ENCODE measurements at places on chromosomes 2 and 18. TPM values are rescaled to one million over a fixed set of nuclear protein-coding genes. Genes with fewer than 3 reads are reported as not detected.

- H3K4me3 ChIP-seq, result no peak overlapping the region
- no peaks in the 10 kb centered on the region for H3K27me3 ChIP-seq
- no peaks in the 10 kb centered on the region for H3K4me1 ChIP-seq
- no peaks in the 10 kb centered on the region for H3K36me3 ChIP-seq
Measured at GRCh38 chr2:81523344-81523743, 1218.8 kb upstream of the LRRTM1 start.

CHST9 gene
- not detected for total RNA-seq

GRCh38 chr2:144455987-144456386 is 63.9 kb downstream of the ZEB2 start:
- H3K27ac ChIP-seq, result no peak overlapping the region
- no peak for DNase-seq
- H3K4me1 ChIP-seq, result peaks cover 75% of the 10 kb centered on the region
- H3K4me3 ChIP-seq, result no peak overlapping the region
- no peaks in the 10 kb centered on the region for H3K27me3 ChIP-seq

SLC11A1 gene
- 0.18 TPM for total RNA-seq

NXPH2 gene
- not detected for total RNA-seq

CNGA3 gene
- not detected for total RNA-seq

DNA sequence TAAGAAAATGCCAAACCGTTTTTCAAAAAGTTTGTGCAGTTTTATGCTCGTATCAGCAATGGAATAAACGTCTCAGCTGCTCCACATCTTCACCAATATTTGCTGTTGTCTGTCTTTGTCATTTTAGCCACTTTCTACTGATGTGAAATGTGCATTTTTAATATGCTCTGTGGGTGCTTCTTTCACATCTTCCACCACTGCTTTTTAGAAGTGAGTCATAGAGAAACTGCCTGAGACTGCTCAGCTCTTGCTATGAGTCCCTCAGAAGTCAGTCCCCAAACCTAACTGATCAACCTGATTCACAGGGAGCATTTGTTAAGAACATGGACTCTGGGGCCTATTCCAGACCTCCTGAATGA is 41.0 kb upstream of the EPC2 start:
- H3K4me1 ChIP-seq, result peaks cover 28% of the 10 kb centered on the region
- peak; percentile 28 for DNase-seq
- peaks cover 4% of the 10 kb centered on the region for H3K27me3 ChIP-seq
- no peak overlapping the region for H3K4me3 ChIP-seq

DNA sequence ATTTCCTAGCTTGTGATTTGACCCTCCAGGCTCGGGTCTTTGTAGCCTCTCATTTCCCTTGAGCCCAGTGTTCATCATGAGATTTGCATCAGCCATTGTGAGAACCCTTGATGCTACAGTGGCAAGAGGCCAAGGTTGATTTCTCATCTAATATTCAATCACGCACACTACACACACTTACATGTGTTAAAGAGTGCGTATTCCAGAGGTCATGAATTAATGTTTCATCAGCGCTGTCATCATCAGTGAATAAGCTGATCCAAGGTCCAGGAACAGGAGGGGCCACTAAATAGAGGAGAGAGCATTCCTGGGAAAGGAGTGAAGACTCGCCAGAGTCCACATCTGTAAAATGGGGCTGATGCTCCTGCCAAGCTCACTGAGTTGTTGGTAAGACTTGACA is 276.1 kb upstream of the SIX2 start:
- peaks cover 6% of the 10 kb centered on the region for H3K27me3 ChIP-seq
- H3K4me1 ChIP-seq, result peaks cover 8% of the 10 kb centered on the region
- H3K36me3 ChIP-seq, result no peaks in the 10 kb centered on the region
- no peak overlapping the region for H3K4me3 ChIP-seq
- no peak overlapping the region for H3K27ac ChIP-seq

UBE2E3 gene
- 49.5 TPM for total RNA-seq

EHBP1 gene
- total RNA-seq, result 22.1 TPM

SCG2 gene
- total RNA-seq, result 0.07 TPM

AKAIN1 gene
- not detected for total RNA-seq

- no peaks in the 10 kb centered on the region for H3K36me3 ChIP-seq
- DNase-seq, result no peak
- no peak overlapping the region for H3K4me3 ChIP-seq
- H3K27ac ChIP-seq, result no peak overlapping the region
- H3K27me3 ChIP-seq, result no peaks in the 10 kb centered on the region
Measured at GRCh38 chr2:5520463-5520972, 171.7 kb upstream of the SOX11 start.

DNA sequence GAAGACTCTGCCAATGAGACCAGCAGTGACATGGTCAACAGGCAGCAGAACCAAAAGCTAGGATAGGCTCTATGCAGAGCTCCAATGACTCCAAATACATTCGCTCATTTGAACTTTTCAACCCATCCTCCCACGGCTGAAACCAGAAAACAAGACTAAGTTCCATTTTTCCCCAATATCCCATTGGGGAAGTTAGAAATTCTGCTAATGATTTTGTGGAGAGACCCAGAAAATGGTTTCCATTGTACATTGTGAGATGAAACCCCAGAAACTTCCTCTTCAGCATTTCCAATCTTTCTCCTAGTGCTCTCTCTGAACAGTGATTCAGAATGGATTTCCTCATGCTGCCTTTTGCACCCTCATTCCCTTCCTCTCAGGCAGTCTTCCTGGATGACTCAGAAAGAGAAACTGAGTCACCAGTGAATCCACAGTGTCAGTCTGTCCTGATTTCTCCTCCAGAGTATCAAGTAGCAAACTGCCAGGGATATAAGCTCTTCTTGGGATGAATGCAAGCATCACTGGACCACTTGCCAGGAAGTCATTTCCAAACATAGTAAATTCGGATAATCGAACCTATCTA is 467.7 kb upstream of the ID2 start:
- H3K4me1 ChIP-seq, result peaks cover 17% of the 10 kb centered on the region
- no peak overlapping the region for H3K4me3 ChIP-seq
- H3K27ac ChIP-seq, result no peak overlapping the region
- no peak for DNase-seq
- H3K36me3 ChIP-seq, result peaks cover 4% of the 10 kb centered on the region

ACTR1B gene
- total RNA-seq, result 142 TPM

DNA sequence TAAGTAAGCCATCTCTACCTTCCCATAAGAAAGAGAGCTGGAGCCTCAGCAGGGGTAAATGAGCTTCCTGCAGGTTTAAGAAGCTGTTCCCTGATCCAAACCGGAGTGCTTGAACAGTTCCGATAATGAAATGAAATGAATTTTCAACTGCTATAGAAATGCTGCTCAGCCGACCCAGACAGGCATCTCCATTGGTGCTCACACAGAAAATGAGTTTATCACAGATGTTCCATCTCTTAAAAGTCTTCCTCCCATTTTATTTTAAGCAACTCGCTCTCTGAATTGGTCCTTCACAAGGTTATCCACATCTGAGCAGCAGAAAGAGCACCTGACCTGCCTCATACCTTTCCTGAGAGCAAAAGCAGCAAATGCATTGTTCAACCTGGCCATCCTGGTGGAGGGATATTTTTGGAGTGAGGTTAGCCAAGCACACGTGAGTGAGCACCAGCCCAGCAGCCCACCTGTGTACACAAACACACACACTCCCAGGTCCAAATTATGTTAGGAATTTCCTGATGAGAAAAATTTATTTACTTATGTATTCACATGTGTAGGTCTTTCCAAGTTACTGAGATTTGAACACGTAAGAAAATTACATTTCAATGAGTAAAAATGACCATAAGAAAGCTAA is 42.2 kb upstream of the CCDC68 start:
- no peak overlapping the region for H3K27ac ChIP-seq
- no peaks in the 10 kb centered on the region for H3K36me3 ChIP-seq
- H3K4me1 ChIP-seq, result no peaks in the 10 kb centered on the region
- H3K27me3 ChIP-seq, result no peaks in the 10 kb centered on the region
- H3K4me3 ChIP-seq, result no peak overlapping the region

RAB6C gene
- not detected for total RNA-seq

EIF5B gene
- 81.0 TPM for total RNA-seq

DNA sequence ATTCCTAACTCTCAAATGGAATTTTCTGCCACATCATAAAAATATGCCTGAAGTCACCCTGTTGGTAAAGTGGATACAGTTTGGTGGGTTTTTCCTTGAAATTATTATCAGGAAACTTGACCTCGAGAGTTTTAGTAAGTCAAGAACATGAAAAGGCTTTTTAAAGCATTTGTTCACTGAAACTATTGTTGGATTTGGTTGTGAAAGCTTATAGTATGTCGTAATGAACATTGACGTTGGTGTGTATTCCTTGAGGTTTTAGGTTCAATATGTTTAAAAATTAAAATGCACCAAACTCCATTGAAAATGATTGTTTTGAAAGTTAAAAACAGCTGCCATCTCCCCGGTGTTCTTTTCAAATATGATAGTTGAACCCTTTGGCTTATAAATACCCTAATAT is 30.8 kb downstream of the AOX1 start:
- H3K4me3 ChIP-seq, result no peak overlapping the region

DNA sequence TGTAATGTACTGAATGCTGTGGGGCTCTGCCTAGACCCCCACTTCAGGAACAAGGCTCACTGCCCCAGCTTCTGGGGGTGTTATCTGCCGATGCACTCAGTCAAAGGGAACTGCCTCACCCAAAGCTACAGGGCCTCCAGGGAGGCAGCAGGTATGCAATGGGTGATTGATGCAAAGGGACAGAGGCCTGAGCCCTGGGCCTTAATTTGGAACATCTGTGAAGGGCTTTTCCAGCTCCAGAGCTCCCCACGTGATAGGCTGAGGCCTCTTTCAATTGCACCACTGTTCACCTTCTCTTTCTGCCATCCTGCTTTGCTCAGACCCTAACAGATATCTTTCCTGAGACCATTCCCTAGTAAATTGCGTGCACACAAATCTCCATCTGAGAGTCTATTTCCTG is 131.0 kb downstream of the ATL2 start:
- peaks cover 11% of the 10 kb centered on the region for H3K27me3 ChIP-seq
- no peaks in the 10 kb centered on the region for H3K4me1 ChIP-seq
- no peak for DNase-seq
- no peak overlapping the region for H3K27ac ChIP-seq
- no peaks in the 10 kb centered on the region for H3K36me3 ChIP-seq
- H3K4me3 ChIP-seq, result no peak overlapping the region

TFCP2L1 gene
- not detected for total RNA-seq

CRYGD gene
- total RNA-seq, result not detected

DNA sequence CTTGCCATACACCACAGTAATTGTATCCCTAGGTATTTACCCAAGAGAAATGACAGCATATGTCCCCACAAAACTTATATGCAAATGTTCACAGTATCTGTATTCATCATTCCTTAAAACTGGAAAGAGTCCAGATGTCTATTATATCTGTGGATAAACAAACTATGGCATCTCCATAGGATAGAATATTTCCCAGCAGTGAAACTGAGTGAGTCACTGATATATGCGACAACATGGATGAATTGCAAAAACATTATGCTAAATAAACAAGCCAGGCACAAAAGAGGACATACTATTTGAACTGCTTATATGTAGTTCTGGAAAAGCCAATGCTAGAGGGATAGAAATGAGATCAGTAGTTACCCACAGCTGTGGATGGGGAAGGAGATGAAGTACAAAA is 359.4 kb upstream of the DSEL start:
- H3K27me3 ChIP-seq, result no peaks in the 10 kb centered on the region
- H3K4me3 ChIP-seq, result no peak overlapping the region
- H3K36me3 ChIP-seq, result no peaks in the 10 kb centered on the region
- H3K27ac ChIP-seq, result no peak overlapping the region
- no peak for DNase-seq

DNA sequence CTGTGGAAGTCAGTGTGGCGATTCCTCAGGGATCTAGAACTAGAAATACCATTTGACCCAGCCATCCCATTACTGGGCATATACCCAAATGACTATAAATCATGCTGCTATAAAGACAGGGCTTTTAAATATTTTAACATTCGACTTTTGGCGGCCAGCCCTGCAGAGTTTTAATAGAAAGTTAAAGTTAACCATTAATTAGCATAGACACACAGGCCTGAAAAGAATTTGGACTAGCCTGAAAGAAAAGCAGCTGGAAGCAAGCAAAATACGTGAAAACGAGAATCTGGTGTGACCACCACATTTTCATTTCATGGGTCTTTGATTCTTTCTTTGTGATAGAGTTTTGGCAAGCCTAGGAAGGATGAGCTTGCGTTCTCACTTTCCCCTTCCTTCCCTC is 184.0 kb downstream of the SCG2 start:
- no peak overlapping the region for H3K4me3 ChIP-seq
- no peak for DNase-seq
- H3K27me3 ChIP-seq, result no peaks in the 10 kb centered on the region
- no peak overlapping the region for H3K27ac ChIP-seq
- H3K4me1 ChIP-seq, result no peaks in the 10 kb centered on the region

GRCh38 chr18:67665266-67665665 is 148.7 kb upstream of the DSEL start:
- no peaks in the 10 kb centered on the region for H3K36me3 ChIP-seq
- no peaks in the 10 kb centered on the region for H3K4me1 ChIP-seq
- H3K27ac ChIP-seq, result no peak overlapping the region
- no peak overlapping the region for H3K4me3 ChIP-seq

DNA sequence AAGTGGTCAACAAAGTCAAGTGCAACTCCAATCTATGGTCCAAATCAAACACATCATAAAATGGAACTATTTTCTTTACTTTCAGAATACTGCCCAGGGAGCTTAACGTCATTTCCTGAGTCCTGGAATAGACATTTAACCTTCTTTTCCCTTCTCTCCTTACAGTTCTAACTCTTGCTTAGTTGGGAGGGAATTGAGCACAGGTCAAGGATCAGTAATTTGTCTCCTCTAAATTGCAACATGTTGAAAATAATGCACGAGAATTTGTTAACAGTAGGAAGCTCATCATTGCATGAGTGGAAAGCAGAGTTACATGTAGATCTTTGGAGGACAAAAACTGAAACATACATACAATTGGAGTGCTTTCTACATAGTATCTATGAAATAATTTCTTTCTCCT is 87.7 kb downstream of the MEP1B start:
- peaks cover 17% of the 10 kb centered on the region for H3K27me3 ChIP-seq
- no peak overlapping the region for H3K27ac ChIP-seq
- H3K4me3 ChIP-seq, result no peak overlapping the region
- DNase-seq, result no peak
- no peaks in the 10 kb centered on the region for H3K36me3 ChIP-seq

- no peak overlapping the region for H3K27ac ChIP-seq
- H3K4me1 ChIP-seq, result peaks cover 8% of the 10 kb centered on the region
- H3K36me3 ChIP-seq, result peaks cover 41% of the 10 kb centered on the region
- no peak for DNase-seq
Measured at GRCh38 chr2:121429927-121430520, 100.7 kb upstream of the RNU4ATAC start.

GRCh38 chr2:182186132-182186735 is 200.6 kb downstream of the PPP1R1C start:
- H3K36me3 ChIP-seq, result no peaks in the 10 kb centered on the region
- H3K4me3 ChIP-seq, result no peak overlapping the region
- H3K27ac ChIP-seq, result no peak overlapping the region
- H3K4me1 ChIP-seq, result no peaks in the 10 kb centered on the region
- no peak for DNase-seq
- H3K27me3 ChIP-seq, result no peaks in the 10 kb centered on the region

DNA sequence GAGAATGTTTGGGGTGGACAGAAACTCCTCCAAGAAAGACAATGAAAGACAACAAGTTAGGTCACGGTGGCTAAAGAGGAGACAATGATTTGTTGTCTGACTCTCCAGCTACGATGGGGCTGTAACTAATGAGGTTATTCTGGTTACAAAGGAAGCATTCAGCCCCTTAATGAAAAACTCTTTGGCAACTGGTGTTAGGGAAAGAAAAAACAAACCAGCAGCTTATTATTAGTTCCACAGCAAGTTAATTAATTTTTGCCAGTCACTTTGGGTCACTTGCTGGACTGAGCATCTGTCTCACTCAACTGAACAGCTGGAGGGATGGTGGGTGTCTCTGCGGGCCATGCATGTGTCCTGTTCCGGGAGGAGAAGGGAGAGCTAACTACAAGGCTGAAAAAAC is 263.7 kb downstream of the ALK start:
- H3K4me1 ChIP-seq, result no peaks in the 10 kb centered on the region
- DNase-seq, result no peak
- H3K27ac ChIP-seq, result no peak overlapping the region
- no peaks in the 10 kb centered on the region for H3K27me3 ChIP-seq
- H3K36me3 ChIP-seq, result no peaks in the 10 kb centered on the region

All from activated T-helper 2 cell treated with anti-CD3 and anti-CD28 coated beads, Interferon-gamma antibody, Interleukin-2, Interleukin-4, amounts not matched to agents 10 μg/mL and 5 μg/mL and 100 μg/mL, durations not matched to agents 14 hours and 24 hours and 36 hours (primary cell).